Heart left ventricle (tissue), 16 donors: ENCODE measurements at places on chromosomes 4 and X.
A peak's percentile ranks its signal among the peaks of the same experiment; 100 is the strongest.

DNA sequence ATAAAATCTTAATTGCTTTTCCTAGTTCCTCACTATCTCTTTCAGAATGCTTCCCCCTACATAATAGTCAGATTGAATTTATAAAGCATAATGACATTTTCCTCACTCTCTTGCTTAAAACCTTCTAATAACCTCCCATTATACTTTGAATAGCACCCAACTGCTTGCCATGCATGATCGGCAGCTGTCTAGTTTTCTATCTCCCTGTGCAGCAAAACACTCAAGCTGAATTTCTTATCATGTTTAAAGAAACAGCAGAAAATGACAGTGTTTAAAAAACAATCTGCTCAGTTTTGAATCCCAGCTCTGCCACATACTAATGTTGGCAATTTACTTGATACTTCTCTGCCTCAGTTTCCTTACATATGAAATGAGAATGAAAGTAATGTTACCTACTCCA lies 947.1 kb upstream of the HS3ST1 start:
- no peak overlapping the region for H3K27ac ChIP-seq
- DNase-seq, result no peak
- no peak overlapping the region for H3K4me3 ChIP-seq
- H3K36me3 ChIP-seq, result no peaks in the 10 kb centered on the region
- H3K4me1 ChIP-seq, result no peaks in the 10 kb centered on the region

DNA sequence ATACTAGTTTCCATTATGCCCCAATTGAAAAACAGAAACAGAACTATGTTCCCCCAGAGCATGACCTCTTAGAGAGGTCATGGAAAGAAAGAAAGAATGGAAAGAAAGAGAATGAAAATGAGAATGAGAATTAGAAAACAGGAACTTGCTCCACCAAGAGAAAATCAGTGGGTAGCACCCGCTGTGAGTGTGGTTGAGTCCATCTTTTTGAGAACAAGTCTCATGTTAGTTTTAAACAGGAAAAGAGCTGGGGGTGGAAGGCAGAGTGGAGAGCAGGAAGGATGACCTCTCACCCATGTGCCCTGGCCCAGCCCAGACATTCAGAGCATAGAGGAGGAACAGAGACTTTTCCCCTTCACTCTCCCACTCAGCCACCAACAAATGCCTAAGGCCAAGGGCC lies 4.9 kb downstream of the GSX2 start:
- H3K27ac ChIP-seq, result no peak overlapping the region
- no peak overlapping the region for H3K4me3 ChIP-seq
- DNase-seq, result no peak
- H3K27me3 ChIP-seq, result peaks cover 94% of the 10 kb centered on the region

- H3K4me3 ChIP-seq, result no peak overlapping the region
- no peaks in the 10 kb centered on the region for H3K27me3 ChIP-seq
- no peaks in the 10 kb centered on the region for H3K36me3 ChIP-seq
These were observed 68.9 kb downstream of the COL25A1 start for GRCh38 chr4:109233570-109233969.

DNA sequence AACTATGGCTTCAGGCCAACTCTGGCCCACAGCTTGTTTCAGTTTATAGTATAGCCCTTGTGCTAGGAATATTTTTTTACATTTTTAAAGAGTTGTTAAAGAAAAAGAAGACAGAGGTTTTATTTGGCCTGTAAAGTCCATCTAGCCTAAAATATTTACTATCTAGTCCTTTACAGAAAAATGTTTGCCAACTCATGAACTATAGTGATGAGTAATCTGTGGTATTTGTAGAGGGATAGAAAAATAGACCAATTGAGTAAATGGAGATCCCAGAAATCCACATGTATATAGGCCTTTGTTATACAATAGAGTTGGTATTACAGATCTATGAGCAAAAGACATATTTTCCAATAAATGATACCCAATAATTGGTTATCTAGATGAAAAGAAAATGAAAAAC lies 288.7 kb downstream of the PRDM5 start:
- no peaks in the 10 kb centered on the region for H3K4me1 ChIP-seq
- no peak overlapping the region for H3K27ac ChIP-seq
- no peak for DNase-seq
- H3K4me3 ChIP-seq, result no peak overlapping the region

- no peak for DNase-seq
- no peak overlapping the region for H3K27ac ChIP-seq
- H3K36me3 ChIP-seq, result no peaks in the 10 kb centered on the region
- H3K27me3 ChIP-seq, result peaks cover 8% of the 10 kb centered on the region
- no peak overlapping the region for H3K4me3 ChIP-seq
These were observed 36.3 kb upstream of the KDR start for GRCh38 chr4:55161739-55162138.

GRCh38 chr4:6264225-6264540 lies 5.5 kb upstream of the WFS1 start:
- peaks cover 3% of the 10 kb centered on the region for H3K4me1 ChIP-seq
- no peak overlapping the region for H3K27ac ChIP-seq
- no peak overlapping the region for H3K4me3 ChIP-seq
- H3K36me3 ChIP-seq, result no peaks in the 10 kb centered on the region

DNA sequence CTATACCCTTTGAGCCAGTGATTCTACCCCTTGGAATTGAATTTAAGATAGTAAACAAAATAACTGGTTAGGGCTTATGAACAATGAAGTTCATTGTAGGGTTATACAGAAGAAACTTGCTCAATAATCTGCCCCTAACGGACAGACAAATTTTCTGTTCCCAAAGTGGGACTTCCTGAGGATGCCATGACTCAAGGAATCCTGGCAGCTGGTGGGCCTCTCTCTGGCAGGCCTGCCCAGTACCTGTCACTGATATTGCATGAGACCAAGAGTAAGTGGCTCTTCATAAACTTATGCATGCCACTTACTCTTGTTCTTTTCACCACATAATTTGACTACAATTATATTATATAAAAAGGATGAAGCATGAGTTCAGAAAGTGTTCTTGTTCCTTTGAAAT lies 41.5 kb downstream of the GPRIN3 start:
- H3K4me3 ChIP-seq, result no peak overlapping the region
- DNase-seq, result no peak
- H3K27me3 ChIP-seq, result no peaks in the 10 kb centered on the region
- H3K36me3 ChIP-seq, result no peaks in the 10 kb centered on the region
- peaks cover 5% of the 10 kb centered on the region for H3K4me1 ChIP-seq

DNA sequence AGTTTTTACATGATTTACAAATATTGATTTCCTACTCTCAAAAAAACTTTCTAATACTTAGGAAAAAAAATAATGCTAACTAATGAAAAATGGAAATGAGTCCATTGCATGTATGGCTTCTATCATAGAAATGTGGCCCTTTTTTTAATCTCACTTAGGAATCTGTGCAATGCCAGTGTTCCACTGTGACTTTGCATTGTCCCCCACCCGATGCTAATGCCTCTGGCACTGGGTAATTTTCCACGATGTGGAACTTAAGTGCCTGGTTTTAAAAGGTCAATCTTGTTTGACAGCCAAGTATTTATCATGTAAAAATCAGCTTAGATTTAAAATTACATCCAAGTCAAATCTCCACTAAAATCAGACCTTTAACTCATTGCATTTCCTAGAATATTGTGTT lies 53.1 kb downstream of the SPATA4 start:
- no peak for DNase-seq
- H3K4me1 ChIP-seq, result no peaks in the 10 kb centered on the region
- no peak overlapping the region for H3K4me3 ChIP-seq
- no peaks in the 10 kb centered on the region for H3K36me3 ChIP-seq

- DNase-seq, result peak; percentile 76
- H3K27ac ChIP-seq, result peak overlapping the region; percentile 77
- H3K36me3 ChIP-seq, result no peaks in the 10 kb centered on the region
- peaks cover 6% of the 10 kb centered on the region for H3K4me1 ChIP-seq
These were observed 11.3 kb upstream of the KIAA0232 start for GRCh38 chr4:6771229-6771671.

DNA sequence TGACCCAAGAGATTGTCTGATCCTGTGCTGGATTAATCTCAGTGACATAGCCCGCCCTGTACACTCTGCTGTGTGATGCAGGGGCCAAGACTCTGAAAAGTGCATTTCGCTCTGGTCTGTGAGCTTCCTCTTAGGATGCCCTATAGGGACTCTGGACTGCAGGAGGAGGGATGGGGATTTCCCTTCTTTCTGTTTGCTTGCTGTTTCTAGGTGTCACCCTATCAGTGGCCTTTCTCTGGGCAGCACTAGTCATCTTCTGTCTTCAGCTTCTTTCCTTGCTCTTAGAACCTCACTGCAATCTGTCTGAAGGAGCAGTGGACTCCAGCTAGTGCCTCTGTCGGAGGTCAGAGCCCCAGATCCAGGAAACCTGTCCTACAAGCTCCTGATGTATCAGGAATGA lies 34.5 kb upstream of the SCRG1 start:
- no peaks in the 10 kb centered on the region for H3K4me1 ChIP-seq
- no peak overlapping the region for H3K27ac ChIP-seq
- H3K27me3 ChIP-seq, result no peaks in the 10 kb centered on the region
- H3K36me3 ChIP-seq, result no peaks in the 10 kb centered on the region

DNA sequence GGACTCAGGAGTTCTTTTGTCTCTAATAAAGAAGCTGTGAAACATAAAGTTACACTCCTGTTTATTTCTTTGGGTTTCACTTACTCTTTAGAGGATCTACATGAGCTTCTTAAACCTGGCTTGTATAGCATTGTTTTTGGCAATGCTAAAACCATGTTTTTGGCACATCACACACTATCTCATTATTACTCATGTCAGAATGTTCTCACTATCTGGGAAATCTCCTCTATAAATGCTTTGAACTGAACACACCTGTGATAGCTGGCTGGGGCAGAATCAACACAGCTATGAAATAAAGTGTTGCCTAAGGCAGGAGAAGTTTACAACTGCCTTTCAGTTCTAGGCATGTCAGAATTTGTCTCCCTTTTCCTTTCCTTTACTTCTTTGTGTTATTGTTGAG lies 52.6 kb downstream of the SULT1B1 start:
- no peak overlapping the region for H3K4me3 ChIP-seq
- H3K27me3 ChIP-seq, result no peaks in the 10 kb centered on the region
- no peak for DNase-seq
- no peaks in the 10 kb centered on the region for H3K4me1 ChIP-seq
- no peaks in the 10 kb centered on the region for H3K36me3 ChIP-seq

- peak overlapping the region; percentile 33 for H3K4me3 ChIP-seq
- DNase-seq, result peak; percentile 23
- no peaks in the 10 kb centered on the region for H3K36me3 ChIP-seq
- peaks cover 32% of the 10 kb centered on the region for H3K4me1 ChIP-seq
- H3K27ac ChIP-seq, result peak overlapping the region; percentile 87
These were observed 5.7 kb upstream of the SLC25A4 start for GRCh38 chr4:185137233-185137925.

DNA sequence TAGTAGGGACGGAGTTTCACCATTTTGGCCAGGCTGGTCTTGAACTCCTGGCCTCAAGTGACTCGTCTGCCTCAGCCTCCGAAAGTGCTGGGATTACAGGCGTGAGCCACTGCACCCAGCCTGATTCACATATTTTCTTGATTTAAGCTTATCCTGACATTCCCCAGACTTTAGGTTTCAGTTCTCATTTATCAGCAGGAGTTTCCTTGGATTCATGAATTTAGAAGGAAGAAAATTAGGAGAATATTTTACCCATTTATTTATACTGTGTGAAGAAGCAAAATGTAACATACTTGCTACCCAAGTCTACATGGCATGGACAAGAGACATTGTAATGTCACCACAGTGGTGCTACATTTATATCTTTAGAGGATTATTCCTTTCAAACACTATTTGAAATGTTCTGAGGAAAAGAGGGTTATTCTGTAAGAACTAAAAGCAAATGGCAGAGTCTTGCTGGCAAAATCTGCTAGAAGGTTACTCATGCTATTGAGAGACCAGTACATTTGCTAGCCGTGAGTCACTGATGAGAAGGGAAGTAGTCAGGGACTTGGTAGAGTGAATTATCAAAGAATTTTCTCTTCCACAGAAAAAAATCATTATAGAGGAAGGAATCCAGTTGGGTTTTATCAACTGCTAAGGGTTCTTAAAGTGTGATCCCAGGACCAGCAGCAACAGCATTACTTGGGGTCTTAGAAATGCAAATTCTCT lies 26.1 kb upstream of the CFAP299 start:
- H3K4me1 ChIP-seq, result no peaks in the 10 kb centered on the region
- no peak overlapping the region for H3K27ac ChIP-seq
- H3K4me3 ChIP-seq, result no peak overlapping the region
- DNase-seq, result no peak
- peaks cover 21% of the 10 kb centered on the region for H3K27me3 ChIP-seq

DNA sequence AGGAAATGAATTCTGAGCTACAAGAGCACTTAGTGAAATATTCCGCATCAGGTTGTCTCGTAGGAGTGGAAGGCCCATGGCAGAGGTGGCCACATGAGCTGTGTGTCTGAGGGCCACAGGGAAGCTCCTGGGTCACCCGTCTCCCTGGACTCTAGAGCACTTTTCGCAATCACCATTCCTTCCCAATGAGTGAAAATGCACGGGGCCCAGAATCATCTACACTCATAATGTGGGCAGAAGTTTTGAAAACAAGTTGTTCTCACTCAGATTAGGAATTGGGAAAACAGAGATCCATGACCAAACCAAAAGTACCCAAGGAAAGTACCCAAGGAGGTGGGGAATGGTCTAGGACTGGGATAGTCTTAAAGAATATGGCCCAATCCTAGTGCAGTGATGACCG lies 94.4 kb downstream of the SCD5 start:
- no peaks in the 10 kb centered on the region for H3K36me3 ChIP-seq
- no peak overlapping the region for H3K4me3 ChIP-seq
- peaks cover 3% of the 10 kb centered on the region for H3K4me1 ChIP-seq
- no peak overlapping the region for H3K27ac ChIP-seq
- DNase-seq, result no peak

DNA sequence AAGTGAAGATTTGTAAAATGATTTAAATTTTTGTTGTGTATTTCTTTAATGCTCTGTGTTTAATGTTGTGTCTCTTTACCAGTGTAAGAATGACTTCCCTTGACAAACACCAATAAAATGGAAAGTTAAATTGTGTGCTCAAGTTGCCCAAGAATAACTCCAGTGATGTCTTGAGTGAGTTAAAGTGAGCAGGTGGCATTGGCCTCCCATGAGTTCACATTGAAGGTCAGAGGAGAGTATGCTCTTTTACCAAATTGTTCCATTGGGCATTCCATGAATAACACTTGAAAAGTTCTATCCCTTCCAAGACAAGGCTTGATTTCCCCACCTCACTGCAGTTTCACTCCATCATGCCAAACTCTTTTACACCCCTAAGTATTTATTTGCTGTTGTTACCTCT lies 4.5 kb downstream of the ANXA5 start:
- H3K27me3 ChIP-seq, result no peaks in the 10 kb centered on the region
- peaks cover 37% of the 10 kb centered on the region for H3K4me1 ChIP-seq
- H3K4me3 ChIP-seq, result no peak overlapping the region
- DNase-seq, result no peak
- H3K36me3 ChIP-seq, result no peaks in the 10 kb centered on the region

DNA sequence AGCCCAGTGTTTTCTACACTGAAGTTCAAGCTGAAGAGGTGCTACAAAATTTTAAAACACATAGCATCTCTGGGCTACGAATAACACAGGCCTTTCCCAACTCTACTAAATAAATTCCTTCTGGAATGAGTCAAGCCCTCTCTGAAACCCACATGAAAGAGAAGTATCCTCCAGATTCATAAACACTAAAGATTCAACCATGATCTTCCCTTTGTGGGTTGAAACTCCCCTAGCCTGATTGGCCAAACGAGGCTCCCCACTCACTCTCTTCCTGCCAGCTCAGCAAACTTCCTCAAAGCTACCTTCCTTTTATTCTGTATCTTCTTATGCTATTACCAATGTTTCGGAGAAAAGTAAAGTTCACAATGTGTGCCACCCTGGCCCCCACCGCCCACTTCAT lies 95.4 kb downstream of the NKX6-1 start:
- H3K27ac ChIP-seq, result no peak overlapping the region
- H3K27me3 ChIP-seq, result no peaks in the 10 kb centered on the region
- H3K36me3 ChIP-seq, result no peaks in the 10 kb centered on the region
- DNase-seq, result no peak
- H3K4me1 ChIP-seq, result no peaks in the 10 kb centered on the region
